ENCODE measurements at places on chromosomes 7 and 10.

GRCh38 chr7:134337980-134338379 lies 21.2 kb upstream of the SLC35B4 start:
- DNase-seq, result no peak

GRCh38 chr7:21044384-21044783 lies 257.7 kb upstream of the SP8 start:
- DNase-seq, result no peak

GRCh38 chr10:102396317-102396650 lies 779 bp downstream of the NFKB2 start:
- DNase-seq, result no peak

GRCh38 chr10:57972783-57973182 lies 294.9 kb downstream of the IPMK start:
- DNase-seq, result no peak

GRCh38 chr7:37732253-37732652 lies 48.7 kb downstream of the GPR141 start:
- DNase-seq, result no peak

DNA sequence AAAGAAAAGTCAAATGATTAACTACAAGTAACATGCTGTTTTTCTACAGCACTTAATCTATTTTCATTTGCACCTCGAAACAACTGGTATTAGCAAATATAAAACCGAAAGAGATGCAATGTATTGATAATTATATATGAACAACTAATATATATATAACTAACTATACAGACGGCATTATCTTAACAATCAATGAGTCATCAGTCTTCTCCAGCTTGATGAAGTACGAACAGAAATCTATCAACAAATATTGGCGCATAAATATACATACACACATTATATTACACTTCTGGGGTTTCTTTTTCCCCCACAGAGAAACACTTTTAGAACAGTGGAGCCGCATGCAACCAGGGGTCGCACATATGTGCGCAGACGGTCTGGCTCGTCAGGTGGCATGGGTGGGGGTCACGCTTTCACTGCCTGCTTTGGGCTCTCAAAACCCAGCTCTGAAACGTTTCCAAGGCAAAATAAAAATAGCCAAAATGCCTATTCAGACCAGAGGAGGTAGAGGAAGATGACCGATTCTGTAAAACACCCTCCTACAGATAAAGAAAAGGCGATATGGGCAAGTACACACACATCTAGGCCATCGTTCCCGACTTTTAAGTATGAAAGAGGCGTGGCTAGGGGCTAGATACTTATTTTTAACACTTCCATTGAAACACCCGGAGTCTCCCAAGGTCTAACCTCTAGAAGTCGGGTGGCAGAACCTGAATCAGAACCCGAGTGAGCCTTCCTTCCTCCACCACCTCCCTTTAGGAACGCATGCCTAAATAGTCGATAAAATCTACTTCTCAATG lies 1.7 kb downstream of the ARHGAP12 start:
- no peak for DNase-seq
